Activated CD4-positive, alpha-beta T cell treated with anti-CD3 and anti-CD28 coated beads for 36 hours (primary cell): ENCODE measurements at places on chromosomes 1 and 21. TPM values are rescaled to one million over a fixed set of nuclear protein-coding genes. Genes with fewer than 3 reads are reported as not detected.
A peak's percentile ranks its signal among the peaks of the same experiment; 100 is the strongest.

DNA sequence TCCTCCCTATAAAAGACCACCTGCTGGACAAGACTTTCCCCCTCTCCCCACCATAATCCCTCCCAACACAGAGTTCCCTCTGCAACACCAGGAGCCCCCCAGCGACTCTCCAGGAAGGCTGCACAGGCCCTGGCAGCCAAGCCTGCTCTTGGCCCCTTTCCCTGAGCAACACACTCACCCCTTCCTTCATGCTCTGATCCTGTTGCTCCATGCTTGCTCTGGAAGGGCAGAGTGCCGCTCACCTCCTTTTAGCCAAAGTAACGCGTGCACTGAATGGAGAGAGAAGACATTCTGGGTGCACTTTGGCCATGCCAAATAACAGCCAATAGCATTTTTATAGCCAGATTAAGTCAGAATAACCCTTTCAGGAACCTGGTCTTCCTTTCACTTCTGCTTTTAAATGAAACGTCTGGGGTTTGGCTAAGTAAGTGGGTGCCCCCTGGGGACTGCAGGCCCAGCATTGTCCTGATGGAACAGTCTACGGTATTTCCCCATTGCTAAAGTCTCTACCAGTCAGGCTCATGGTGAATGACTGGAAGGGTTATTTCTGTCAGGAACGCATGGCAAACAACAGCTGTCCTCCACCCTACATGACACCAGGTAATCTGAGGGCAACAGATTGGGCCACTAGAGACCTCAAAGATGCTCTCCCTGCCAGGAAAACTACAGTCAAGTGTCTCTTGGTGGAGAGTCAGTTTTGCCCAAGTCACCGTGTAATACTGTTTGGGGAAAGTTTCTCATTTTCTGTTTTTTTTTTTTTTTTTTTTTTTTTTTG lies at the start of gene SLC2A5:
Gene SLC2A5 (minus strand): TSS at position 310 of the 775 bp plus-strand sequence. CDS start 99 bp downstream, at position 211.
- DNase-seq: no peak
- H3K36me3 ChIP-seq: no peaks in the 10 kb centered on the region
- H3K4me1 ChIP-seq: no peaks in the 10 kb centered on the region

GRCh38 chr1:10064416-10065343 lies 31.9 kb downstream of the UBE4B start:
- peaks cover 16% of the 10 kb centered on the region for H3K4me1 ChIP-seq
- peaks cover 4% of the 10 kb centered on the region for H3K36me3 ChIP-seq
- no peaks in the 10 kb centered on the region for H3K27me3 ChIP-seq
- H3K4me3 ChIP-seq: no peak overlapping the region
- no peak for DNase-seq

- no peaks in the 10 kb centered on the region for H3K36me3 ChIP-seq
- no peak within 1 kb of the TSS for H3K27ac ChIP-seq
- no peaks in the 10 kb centered on the region for H3K27me3 ChIP-seq
- peaks cover 4% of the 10 kb centered on the region for H3K4me1 ChIP-seq
- H3K4me3 ChIP-seq: peak within 1 kb of the TSS; percentile 63
Observed at GRCh38 chr1:204151552-204152309, at the start of gene ETNK2. Gene ETNK2, minus strand, starts transcription at chr1:204152044. Its CDS starts 192 bp downstream, at chr1:204151852.

DNA sequence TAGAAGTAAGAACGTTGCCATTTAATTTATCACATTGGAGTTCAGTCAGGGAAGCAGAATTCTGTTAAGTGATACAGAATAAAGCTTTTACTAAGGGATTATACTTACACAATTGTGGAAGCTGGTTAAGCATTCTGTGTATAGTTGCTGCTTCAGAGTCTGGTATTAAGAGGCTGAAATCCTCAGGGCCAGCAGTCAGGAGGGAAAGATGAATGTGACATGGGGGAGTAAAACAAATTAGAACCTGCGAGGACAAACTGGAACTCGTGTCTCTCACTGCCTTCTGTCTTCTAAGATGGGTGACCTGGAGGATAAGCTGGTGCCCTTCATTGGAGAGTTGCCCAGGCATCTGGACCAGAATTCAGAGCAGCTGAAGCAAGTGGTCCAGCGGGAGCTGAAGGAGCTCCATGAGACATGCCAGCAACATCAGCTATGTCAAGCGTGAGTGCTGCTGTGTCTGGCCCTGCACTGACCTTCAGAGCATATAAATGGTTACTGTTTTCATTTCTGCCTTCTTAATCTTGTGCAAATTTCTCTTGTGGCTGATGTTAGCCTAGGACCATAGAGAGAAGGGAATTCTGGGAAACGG lies 23.0 kb downstream of the MARK1 start:
- H3K4me3 ChIP-seq: no peak overlapping the region
- H3K27ac ChIP-seq: no peak overlapping the region
- H3K36me3 ChIP-seq: no peaks in the 10 kb centered on the region
- peaks cover 9% of the 10 kb centered on the region for H3K27me3 ChIP-seq

DNA sequence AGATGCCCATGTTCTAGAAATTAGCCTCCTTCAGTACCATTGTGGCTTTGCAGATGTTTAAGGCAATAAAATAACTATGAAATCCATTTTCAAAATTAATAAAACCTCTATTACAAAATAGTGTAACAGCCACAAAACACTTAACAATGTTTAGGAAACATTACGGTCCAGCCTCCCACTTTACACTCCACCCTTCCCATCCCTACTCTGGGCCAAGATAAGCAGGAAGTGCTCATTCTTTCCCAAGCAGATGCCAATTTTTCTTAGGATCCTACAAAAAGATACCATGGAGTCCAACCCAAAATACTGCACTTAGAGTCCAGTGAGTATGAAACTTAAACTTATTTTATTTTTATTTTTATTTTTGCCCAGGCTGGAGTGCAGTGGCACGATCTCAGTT lies 150.8 kb downstream of the NR5A2 start:
- no peak overlapping the region for H3K4me3 ChIP-seq
- H3K4me1 ChIP-seq: no peaks in the 10 kb centered on the region
- no peak overlapping the region for H3K27ac ChIP-seq
- no peaks in the 10 kb centered on the region for H3K36me3 ChIP-seq

DNA sequence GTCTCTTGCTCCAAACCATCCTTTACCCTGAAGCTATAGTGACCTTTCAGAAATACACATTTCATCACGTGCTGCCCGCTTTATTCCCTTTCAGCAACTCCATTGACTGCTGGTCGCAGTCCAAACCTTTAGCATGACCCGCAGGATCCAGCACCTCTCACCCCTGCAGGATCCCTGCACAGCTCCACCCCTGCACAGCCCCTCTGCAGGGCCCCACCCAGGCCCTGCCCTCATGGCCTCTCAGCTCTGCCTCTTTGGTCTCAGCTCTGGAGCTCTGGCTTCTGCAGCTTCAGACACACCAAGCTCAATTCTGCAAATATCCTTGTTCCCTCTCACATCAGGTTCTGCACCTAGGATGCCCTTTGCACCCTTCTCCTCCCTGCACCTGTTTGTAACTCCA lies 264.9 kb upstream of the C1orf174 start:
- H3K4me3 ChIP-seq: no peak overlapping the region
- H3K36me3 ChIP-seq: no peaks in the 10 kb centered on the region
- H3K4me1 ChIP-seq: no peaks in the 10 kb centered on the region
- H3K27me3 ChIP-seq: peaks cover 11% of the 10 kb centered on the region

DNA sequence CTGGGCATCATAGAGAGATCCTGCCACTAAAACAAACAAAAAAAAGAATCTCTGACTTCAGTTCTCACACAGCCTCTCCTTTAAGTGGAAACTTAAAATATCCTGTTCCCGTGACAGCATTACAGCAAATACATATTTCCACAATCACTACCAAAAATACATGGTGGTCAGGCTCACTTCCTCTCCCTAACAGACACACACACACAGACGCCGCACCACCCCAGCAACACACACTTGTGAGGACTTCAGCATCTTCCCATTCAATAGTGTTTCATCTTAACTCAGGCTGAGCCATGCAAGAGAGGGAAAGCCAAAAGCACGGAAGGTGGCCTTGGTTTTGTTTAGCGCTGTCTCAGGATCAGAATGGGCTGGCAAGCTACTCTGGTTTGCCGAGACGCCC lies 21.9 kb downstream of the KIAA1614 start:
- peaks cover 2% of the 10 kb centered on the region for H3K27me3 ChIP-seq
- H3K4me1 ChIP-seq: no peaks in the 10 kb centered on the region
- H3K36me3 ChIP-seq: no peaks in the 10 kb centered on the region
- H3K4me3 ChIP-seq: no peak overlapping the region

GRCh38 chr1:154593390-154593789 lies 14.6 kb downstream of the ADAR start:
- H3K27ac ChIP-seq: peak overlapping the region; percentile 14
- H3K4me1 ChIP-seq: peaks cover 3% of the 10 kb centered on the region
- H3K27me3 ChIP-seq: no peaks in the 10 kb centered on the region
- no peak for DNase-seq
- H3K4me3 ChIP-seq: no peak overlapping the region

- no peaks in the 10 kb centered on the region for H3K4me1 ChIP-seq
- peaks cover 17% of the 10 kb centered on the region for H3K27me3 ChIP-seq
- no peak overlapping the region for H3K27ac ChIP-seq
- no peak for DNase-seq
Observed at GRCh38 chr1:18182398-18183160, 75.0 kb downstream of the IGSF21 start.

DNA sequence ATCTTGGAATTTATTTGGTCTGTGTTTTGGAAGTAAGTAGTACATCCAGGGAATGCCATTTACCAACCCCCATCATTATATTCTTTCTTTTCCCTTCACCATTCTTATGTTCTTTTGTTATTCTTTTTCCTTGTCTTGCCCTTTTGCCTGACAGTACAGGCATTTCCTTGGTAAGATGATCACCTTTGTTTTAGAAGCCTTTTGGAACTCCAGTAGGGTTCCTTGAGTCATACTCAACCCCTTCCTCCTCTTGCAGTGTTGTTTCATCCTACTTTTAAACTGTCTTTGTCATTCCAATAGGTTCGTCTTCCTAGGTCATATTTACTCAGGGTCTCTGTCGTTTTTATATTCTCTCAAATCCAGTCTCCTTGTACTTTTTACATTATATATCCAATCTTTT lies 9.2 kb downstream of the MRPS21 start:
- no peak overlapping the region for H3K4me3 ChIP-seq
- no peaks in the 10 kb centered on the region for H3K27me3 ChIP-seq
- peak overlapping the region; percentile 51 for H3K27ac ChIP-seq
- H3K4me1 ChIP-seq: no peaks in the 10 kb centered on the region
- H3K36me3 ChIP-seq: peaks cover 50% of the 10 kb centered on the region
- no peak for DNase-seq

DNA sequence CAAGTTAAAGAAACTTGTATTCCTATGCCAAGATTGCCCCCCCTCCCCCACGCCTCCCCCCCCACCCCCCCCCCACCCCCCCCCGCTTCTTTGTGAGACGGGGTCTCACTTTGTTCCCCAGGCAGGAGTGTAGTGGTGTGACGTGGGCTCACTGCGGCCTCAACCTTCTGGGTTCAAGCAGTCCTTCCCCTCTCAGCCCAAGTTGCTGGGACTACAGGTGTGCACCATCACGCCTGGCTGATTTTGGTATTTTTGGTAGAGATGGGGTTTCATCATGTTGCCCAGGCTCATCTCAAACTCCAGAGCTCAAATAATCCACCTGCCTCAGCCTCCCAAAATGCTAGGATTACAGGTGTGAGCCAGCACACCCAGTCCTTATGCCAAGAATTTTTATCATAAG lies 136.6 kb downstream of the POU2F1 start:
- H3K27me3 ChIP-seq: no peaks in the 10 kb centered on the region
- DNase-seq: no peak
- H3K4me3 ChIP-seq: no peak overlapping the region
- no peak overlapping the region for H3K27ac ChIP-seq

DNA sequence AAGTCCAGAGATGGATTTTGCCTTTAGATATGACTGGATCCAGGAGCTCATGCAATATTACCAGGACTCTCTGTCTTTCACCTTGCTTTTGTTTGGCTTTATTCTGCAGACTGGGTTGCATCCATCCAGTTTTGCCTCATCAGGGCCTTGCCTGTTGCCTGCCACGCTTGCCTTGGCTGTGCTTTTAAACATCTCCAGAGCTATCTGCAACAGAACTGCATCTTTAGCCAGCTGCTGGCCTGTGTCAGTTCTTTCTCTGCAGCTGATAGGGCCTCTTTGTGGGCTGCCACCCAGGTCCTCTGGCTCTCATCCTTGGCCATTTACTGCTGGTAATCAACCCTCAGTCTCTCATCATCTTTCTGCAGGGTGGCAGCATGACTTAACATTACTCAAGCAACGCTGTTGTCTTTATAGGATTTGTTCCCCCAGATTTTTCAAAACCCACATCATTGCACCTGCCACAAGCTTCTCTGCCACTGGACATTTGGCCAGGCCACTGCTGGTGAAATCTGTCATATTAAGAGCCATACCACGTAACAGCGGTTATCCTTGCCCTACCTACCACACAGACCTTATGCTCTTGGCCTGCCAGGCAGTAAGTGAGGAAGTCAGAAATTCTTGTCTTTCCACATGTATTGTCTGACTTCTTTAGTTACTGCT lies 24.4 kb upstream of the HUNK start:
- no peak overlapping the region for H3K4me3 ChIP-seq
- DNase-seq: no peak
- no peak overlapping the region for H3K27ac ChIP-seq
- no peaks in the 10 kb centered on the region for H3K36me3 ChIP-seq

- DNase-seq: no peak
- no peak overlapping the region for H3K27ac ChIP-seq
- no peaks in the 10 kb centered on the region for H3K27me3 ChIP-seq
Observed at GRCh38 chr1:116868385-116868784, 41.3 kb upstream of the PTGFRN start.

DNA sequence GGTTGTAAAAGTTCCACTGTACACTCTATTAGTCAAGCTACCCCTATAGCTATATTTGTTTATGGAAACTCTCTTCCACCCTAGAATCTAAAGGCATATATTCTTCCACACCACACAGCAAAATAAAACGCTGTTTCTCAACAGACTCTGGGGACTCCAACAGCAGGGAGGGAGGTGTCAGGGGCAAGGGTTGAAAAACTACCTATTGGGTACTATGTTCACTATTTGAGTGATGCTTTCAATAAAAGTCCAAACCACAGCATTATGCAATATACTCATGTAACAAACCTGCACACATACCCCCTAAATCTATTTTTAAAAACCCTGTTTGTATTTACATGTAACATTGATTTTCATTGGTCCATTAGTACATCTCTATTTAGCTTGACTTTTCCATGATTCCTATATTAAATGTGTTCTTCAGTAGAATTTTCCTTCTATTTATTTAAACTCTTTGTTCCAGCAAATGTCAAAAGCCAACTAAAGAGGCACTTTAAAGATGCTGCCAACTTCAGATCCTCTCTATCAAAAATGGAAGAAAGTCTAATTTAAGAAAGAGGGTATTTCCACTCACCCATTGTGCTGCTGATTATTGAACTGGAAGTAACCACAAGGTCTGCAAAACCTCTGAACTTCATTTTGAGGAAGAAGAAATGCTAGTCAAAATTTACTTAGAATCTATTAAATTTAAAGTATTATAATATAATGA lies 26.2 kb downstream of the RGS7 start:
- H3K4me1 ChIP-seq: no peaks in the 10 kb centered on the region
- H3K4me3 ChIP-seq: no peak overlapping the region
- DNase-seq: no peak
- no peak overlapping the region for H3K27ac ChIP-seq
- H3K27me3 ChIP-seq: no peaks in the 10 kb centered on the region

Gene NUP210L
- 0.05 TPM for total RNA-seq

Gene CACHD1
- total RNA-seq: 1.9 TPM

Gene NPHS2
- not detected for total RNA-seq

Gene TACSTD2
- 0.11 TPM for total RNA-seq

Gene GFI1
- 53.7 TPM for total RNA-seq

Gene B3GALT2
- total RNA-seq: not detected

Gene SSBP3
- total RNA-seq: 40.3 TPM

Gene VWA5B1
- total RNA-seq: not detected

Gene NME7
- total RNA-seq: 15.3 TPM

Gene TMEM51
- not detected for total RNA-seq
